ENCODE measurements at places on chromosomes 11 and 22.

GRCh38 chr22:50627642-50628542 lies at the start of gene ARSA:
ARSA (minus strand) TSS chr22:50628152; CDS start chr22:50627779, 373 bp downstream.
- peak; percentile 71 for DNase-seq

DNA sequence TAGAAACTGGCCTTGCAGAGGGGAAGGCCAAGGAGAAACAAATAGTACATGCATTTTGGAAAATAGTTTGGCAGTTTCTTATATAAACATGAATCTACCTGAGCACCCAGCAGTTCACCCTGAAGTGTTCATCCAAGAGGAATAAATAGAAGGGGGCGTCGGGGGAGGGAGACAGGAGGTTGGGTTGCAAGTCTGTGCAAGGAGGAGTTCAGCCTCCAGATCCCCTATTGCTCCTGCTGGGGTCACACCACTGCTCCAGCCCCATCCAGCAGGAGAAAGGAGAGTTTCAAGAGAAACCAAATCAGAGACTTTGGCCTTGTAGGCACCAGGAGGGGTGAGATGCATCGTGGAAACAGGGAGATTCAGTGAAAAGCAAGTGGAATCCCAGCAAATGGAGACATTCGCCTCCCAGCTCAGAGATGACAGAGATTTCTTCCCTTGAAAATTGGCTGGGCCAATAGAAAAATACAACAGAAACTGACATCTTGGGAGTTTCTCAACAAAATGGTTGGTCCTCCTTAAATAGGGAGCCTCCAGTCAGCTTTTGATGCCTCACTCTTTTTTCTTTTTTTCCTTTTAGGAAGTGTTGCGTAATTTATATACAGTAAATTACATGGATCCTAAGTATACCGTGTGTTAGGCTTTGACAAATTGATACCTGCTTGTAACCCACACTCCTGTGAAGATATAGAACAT lies 34.1 kb downstream of the OTOG start:
- DNase-seq: no peak

DNA sequence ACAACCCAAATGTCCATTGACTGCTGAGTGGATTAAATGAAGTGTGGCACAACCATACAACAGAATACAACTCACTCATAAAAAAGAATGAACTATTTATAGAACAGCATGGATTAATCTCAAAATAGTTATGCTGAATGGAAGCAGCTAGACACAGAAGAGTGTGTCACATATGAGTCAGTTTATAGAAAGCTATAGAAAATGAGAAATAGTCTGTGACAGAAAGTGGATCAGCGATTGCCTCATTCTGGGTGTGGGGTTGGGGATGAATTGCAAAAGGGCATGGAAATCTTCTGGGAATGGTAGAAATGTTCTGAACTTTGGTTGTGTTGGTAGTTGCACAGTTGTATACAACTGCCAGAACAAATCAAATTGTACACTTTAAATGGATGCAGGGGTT lies 37.4 kb downstream of the PRR5L start:
- DNase-seq: no peak

DNA sequence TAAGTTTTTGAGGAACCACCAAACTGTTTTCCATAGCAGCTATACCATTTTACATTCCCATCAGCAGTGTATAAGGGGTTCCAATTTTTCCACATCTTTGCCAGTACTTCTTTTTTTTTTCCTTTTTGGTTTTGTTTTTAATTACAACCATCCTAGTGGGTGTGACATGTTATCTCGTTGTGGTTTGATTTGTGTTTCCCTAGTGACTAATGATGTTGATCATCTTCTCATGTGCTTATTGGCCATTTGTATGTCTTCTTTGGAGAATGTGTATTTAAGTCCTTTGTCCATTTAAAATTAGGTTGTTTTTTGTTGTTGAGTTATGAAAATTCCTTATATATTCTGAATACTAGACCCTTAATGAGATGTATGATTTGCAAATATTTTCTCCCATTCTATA lies 59.3 kb downstream of the STIM1 start:
- no peak for DNase-seq

DNA sequence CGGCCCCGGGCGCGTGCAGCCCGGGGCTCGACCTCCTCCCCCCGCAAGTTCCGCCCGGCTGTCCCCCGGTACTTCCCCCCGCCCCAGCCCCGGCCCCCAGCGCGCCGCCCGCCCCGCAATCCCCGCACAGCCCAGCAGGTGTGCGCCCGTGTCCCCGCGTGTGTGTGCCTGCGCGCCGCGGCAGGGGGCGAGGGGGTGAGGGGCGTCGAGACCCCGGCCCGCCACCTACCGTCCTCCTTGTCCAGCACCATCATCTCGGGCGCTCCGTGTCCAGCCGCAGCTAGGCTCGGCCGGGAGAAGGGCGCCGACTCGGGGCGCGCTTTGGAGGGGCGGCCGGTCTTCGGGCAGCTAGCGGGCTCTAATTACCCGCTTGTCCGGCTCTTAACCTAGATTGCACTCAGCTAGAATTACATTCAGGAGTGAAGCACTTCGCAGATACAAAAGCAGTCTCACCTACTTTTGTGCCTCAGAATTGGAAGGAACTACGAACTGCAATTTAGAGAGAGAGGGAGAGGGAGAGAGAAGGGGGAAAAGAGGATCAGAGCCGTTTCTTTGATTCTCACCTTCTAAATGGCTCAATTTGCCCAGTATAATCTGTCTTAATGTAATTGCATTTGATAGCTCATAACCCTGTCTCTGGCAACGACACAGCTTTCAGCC lies 439 bp downstream of the LMO1 start:
- no peak for DNase-seq

GRCh38 chr11:111376181-111376871 lies 2.7 kb downstream of the POU2AF1 start:
- DNase-seq: no peak

Measured in NCI-H1930 (cell line).